Stimulated activated naive CD4-positive, alpha-beta T cell (primary cell): ENCODE measurements at places on chromosomes 6 and 20.

- no peak for DNase-seq
Observed at GRCh38 chr6:5135788-5136376, 50.7 kb downstream of the PPP1R3G start.

DNA sequence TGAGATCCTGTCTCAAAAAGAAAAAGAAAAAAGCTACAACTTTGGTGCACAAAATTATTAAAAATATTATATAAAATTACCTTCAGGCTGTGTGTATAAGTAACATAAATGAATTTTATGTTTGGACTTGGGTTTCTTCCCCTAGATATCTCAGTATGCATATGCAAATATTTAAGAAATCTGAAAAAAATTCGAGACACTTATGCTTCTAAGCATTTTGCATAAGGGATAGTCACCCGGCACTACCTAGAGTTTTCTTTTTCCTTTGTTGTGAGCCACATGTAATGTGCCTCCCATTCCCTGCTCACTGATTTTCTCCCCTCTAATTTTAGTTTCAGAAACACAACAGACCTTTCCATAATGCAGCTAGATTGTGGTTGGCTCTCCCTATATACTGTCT, 79.4 kb downstream of the NCOA3 start:
- DNase-seq, result no peak

DNA sequence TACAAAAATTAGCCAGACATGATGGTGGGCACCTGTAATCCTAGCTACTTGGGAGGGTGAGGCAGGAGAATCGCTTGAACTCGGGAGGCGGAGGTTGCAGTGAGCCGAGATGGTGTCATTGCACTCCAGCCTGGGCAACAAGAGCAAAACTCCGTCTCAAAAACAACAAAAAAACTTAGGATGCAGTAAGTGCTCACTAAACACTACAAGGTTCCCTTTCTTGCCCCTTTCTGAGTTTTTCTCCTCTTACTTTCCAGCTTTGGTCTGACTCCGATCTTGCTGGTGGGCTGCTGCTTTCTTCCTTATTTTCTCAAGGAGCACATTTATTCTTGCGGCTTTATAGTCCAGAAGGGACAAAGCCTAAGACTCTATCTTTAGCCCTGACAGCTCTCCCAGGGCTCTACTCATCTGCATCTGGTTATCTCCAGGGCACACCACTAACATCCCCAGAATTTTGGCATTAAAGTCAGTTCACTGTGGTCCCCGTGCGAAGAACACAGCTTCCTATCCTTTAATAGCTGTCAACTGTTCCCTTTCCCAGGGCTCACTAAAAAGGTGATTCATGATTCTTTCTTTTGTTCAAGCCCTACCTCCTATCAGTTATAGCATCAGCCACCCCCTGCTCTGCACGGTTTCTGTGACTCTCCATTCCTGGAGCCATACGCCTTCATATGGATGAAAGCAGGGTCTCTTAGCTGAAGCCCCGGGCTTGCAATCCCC, 17.1 kb upstream of the RPN2 start:
- no peak for DNase-seq

DNA sequence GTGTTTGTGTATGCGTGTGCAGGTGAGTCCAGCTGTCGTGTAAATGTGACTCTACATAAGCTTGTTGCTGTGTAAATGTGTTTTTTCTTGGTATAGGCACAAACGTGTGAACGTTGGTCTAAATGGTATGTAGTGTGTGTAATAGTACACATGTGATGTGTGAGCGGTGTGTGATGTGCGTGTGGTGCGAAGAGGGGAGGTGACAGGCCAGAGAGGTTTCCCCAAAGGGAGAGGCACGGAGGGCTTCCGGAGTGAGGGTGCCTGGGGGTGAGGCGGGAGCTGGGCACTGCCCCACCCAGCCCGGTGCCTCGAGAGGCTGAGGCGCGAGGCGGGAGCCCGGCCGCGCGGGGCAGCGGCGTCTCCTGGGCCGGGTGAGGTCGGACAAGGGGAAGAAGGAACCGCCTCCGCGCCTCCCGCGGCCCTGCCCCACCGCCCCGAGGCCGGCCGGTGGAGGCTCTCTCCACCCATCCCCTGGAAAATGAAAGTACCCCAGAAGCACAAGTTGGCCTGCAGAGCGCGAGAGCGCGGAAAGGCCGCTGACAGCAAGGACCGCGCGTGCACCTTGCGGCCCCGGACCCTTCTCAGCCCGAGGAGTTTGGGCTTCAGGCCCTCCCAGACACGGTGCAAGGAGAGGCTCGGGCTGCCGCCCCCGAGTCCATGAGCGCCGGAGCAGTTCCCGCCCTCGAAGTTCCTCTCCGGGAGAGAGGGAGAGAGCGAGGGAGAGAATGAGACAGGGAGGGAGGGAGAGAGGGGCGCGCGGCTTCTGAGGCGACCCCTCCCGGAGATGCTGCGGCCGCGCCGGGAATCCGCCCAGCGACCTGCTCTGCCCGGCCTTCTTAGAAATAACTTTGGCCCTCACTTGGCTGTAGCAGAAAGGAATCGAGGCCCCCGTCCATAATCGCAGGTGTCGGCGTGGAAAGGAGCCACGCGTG, 43.2 kb upstream of the OSTM1 start:
- DNase-seq, result no peak

DNA sequence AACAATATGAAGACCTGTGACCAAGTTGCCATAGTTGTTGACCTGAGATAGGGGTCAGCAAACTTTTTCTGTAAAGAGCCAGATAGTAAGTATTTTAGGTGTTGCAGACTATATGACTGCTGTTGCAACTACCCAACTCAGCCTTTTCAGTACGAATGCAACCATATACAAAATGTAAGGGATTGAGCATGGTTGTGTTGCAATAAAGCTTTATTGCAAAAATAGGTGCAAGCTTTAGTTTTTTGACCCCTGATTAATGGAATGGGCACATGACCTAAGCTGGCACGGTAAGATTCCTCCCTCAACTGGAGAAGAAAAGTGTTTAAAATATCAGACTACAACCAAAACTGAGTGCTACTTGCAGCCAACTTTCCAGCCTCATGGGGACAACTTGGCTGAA, 17.3 kb upstream of the EPM2A start:
- DNase-seq, result no peak

- no peak for DNase-seq
Observed at GRCh38 chr6:168385037-168385759, 55.8 kb upstream of the SMOC2 start.

DNA sequence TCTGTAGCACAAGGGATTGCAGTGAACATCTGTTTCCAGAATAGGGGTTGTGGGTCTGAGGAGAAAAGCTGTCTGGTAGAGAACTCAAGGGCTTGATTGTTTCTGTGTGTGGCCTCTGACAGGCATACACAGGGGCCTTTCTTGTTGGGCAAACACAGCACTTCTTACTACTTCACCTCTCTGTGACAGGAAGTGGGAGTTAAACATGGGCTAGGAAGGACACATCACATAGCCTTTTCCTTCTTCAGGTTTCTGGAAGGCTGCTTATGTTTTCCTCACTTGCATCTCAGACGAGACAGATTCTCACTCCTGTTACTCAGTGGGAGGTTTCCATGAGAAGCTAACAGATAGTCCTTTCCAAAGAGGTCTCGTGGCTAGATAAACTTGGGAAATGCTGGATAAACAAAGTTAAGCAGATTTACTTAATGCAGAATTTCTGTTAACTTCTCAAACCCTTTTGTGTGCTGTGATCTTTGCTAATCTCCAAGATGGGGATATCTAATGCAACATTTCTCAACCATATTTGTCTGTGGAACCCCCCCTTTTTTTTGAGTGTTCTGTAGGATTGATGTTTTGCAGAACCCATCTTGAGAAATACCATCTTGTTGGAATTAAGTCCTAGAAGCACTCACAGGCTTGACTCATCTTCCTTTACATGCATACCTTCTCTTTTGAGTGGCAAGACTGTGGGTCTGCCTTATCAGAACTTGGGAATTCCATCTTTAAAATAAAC, 41.9 kb upstream of the RNF8 start:
- no peak for DNase-seq

DNA sequence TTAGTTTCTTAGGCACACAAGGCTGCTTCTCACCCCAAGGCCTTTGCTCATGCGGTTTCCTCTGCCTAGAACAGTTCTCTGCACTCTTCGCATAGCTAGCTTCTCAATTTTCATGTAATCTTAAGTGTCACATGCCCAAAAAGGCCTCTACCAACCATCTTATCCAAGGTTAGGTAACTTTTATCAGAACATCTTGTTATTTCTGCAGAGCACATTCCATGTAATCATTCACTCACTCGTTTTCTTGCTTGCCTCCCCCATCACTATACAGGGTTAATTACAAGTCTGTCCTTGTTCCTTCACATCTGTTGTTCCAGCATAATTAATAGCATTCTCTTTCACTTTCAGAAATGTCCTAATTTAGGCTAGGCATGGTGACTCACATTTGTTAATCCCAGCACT, 53.8 kb downstream of the NCOA6 start:
- no peak for DNase-seq

DNA sequence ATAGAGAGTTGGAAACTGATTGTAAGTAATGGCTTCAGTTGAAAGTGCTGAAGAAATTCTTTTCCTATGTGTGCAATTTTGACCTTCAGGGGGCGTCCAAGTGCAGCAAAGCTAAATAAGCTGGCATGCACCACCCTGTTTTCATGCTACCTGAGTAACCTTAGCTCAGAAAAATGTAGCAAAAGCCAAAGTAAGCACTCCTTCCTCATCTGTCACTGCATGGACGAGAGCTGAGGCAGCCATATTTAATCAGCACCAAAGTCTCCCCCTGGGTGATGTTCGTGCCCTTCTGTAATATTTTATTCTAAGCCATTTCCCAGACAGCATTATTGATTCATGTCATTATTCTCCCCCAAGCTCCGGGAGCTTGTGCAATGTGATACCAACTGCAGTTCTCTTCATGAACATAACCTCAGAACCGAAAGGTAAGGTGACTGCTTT, 123.1 kb downstream of the RPS12 start:
- no peak for DNase-seq

DNA sequence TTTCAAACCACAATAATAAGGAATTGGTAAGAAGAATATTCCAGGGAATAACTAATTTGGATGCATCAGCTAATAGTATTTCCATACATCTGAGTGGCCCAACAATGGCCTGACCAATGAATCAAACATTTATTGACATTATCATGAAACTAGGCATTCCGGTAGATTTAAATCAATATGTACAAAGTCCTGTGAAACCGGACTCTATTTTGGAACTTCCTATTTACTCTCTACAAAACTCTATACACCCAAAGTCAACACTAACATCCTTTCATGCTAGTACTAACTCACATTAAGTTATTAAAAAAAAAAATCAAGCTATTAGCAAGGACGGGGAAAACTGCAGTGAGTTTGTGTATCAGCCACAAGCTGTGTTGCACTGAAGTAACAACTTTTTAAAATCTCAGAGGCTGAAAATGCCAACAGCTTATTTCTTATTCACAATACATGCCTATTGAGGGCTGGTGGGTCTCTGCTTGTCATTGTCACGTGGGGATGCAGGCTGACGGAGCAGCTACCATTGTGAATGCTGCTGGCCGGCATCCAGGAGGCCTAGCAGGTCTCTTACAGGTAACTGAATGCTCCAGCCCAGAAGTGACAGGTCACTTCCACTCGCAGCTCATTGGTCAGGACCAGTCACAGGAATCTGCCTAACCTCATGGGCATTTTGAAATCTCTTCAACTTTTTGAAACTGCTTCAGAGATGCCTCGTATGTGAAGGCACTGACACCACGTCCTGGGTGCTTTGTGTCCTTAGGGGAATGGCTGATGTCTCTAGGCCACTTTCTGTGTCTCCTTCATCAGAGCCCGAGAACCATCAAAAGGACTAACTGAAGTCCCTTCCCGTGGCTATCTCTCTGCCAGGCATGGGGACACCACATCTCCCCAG, 76.3 kb downstream of the SLC22A23 start:
- no peak for DNase-seq

GRCh38 chr6:132314432-132314831, 86.8 kb downstream of the MOXD1 start:
- no peak for DNase-seq

DNA sequence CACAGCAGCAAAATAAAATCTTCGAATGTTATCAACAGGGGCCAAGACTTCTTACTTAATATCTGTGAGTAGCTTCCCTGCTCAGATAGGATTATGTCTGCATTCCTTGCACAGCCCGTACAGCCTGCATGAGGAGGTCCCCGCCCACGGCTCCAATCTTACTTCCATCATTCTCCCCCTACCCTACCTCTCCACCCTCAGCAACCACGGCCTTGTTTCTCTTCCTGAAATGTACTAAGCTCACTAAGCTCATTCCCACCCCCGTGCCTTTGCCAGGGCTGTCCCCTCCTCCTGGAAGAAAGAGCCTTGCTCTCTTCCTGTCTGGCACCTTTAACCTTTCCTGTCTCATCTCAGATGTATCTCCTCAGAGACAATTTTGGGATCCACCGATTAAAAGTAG, 120.4 kb downstream of the BCAS1 start:
- DNase-seq, result no peak

GRCh38 chr20:16050366-16050765, 522.9 kb downstream of the KIF16B start:
- no peak for DNase-seq

- no peak for DNase-seq
Observed at GRCh38 chr6:66865771-66866170, 1158.7 kb upstream of the EYS start.

DNA sequence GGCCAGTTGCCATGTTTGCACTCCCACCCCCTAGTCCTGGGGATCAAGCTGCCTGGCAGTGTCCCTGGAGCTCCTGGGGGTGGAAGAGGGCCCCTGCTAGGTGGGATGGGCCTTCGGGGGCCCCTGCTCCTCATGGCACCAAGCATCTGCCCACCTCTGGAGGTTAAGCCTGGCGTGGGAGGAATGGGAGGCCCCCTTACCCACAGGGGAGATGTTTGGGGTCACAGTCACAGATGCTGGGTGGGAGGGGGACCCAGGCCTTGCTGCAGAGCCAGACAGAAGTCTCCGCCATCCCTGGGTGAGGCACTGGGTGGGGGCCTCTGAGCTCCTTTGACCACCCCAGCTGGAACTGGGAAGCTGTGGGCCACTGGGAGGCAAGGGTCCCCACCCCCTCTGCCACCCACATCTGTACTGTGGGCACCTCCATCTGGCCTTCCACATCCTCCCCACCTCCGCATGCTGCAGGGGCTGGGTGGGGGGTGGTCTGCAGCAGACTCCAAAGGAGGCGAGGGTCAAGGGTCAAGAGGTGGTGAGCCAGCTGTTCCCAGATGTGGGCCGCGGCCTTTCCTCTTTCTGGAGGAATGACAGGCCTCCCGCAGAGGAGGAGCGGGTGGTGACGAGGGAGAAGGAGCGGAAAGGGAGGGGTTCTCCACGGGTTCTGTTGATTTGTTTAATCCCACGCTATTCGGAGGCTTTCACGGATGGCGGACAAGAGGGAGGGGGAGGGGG, 41.5 kb downstream of the YTHDF1 start:
- DNase-seq, result no peak

- no peak for DNase-seq
Observed at GRCh38 chr6:14174996-14175395, 57.4 kb downstream of the CD83 start.

- no peak for DNase-seq
Observed at GRCh38 chr6:167872538-167873210, 46.0 kb downstream of the AFDN start.

DNA sequence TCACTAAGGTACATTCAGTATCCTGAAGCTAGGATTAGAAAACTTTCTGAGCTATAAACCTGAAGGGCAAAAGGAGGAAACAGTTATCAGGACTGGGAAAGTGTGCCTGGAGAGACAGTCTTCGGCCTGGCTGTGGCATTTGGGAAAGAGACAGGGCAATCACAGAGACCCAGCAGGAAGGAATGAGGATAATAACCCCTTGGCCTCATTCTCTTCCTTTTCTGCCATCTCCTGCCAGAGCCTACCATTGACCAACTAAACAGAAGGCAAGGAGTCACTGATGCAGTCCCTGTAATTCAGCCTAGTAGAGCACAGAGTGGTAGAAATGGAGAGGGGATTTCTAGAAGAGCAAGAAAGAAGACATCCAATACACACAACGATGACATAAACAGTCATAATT, 359.4 kb downstream of the HDGFL1 start:
- no peak for DNase-seq

GRCh38 chr6:15505463-15505918, 157.3 kb downstream of the DTNBP1 start:
- no peak for DNase-seq
